Stimulated activated CD8-positive, alpha-beta memory T cell treated with anti-CD3 and anti-CD28 coated beads, Interleukin-15, amount 100 ng/mL, for 24 hours (primary cell): ENCODE measurements at places on chromosomes 4 and X.

DNA sequence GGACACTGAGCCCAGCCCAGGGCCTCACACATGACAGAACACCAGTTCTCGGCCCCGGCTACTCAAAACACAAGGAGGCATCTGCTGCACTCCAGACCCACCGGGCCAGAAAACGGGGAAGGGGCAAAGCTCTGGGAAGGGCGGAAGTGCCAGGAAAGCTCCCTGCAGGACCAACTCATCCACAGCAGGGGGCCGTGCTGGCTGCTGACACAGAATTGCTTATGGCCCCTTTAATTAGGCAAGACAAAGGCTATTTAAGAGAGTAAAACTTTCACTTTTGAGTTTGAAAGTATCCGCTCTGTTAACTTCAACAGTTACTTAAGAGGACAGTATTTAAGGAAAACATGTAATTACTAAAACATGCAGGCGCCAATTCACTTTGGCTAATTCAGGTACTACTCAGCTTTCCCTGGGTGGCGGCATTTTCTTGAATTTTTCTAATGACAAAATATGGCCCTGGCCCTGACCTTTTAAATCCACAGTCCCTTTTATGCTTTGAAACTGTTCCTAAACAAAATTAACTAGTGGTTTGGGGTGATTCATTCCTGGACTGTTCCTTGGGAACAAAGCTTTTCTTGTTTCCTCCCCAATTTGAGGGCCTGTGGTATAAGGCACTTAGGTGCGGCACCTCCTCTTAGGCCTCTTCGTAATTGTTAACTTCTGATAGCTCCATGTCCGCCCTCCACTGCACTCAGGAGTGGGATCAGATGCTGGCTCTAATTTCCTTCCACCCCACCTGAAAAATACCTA lies 40.4 kb downstream of the NSG1 start:
- no peak for DNase-seq

DNA sequence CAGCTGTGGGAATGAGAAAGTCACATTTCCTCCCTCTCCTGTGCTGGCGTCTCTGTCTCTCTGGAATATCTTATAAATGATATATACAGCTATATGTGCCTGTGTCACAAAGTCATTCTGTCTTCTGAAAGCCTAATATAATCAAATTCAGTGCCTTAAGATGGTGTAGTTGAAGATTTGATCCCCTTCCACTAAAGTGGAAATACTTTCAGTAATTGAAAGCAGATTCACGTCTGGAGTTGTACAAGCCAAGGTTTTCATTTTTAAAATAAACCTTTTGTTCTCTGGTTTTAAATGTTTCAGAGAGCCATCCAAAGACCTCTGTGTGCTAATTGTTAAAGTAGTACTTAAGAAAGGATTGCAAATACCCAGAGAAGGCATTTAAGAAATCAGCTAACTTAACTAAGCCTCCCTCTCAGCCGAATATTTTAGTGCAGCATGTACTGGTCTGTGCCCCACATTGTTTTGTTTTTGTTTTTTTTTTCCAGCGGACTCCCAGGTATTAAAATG lies 206.8 kb downstream of the TENM3 start:
- no peak for DNase-seq

- no peak for DNase-seq
Measured at GRCh38 chr4:145935253-145936141, 3.1 kb downstream of the ZNF827 start.

GRCh38 chrX:102604327-102604726 lies 5.0 kb downstream of the ARMCX5 start:
- no peak for DNase-seq

- no peak for DNase-seq
Measured at GRCh38 chr4:54929459-54929858, 195.9 kb downstream of the KDR start.
